ENCODE measurements at places on chromosomes 7 and 10.
A peak's percentile ranks its signal among the peaks of the same experiment; 100 is the strongest.

- peak; percentile 38 for DNase-seq
Observed at GRCh38 chr10:123995461-123996131, 97.8 kb downstream of the CHST15 start.

- no peak for DNase-seq
Observed at GRCh38 chr10:83142074-83142563, 997.2 kb upstream of the GHITM start.

DNA sequence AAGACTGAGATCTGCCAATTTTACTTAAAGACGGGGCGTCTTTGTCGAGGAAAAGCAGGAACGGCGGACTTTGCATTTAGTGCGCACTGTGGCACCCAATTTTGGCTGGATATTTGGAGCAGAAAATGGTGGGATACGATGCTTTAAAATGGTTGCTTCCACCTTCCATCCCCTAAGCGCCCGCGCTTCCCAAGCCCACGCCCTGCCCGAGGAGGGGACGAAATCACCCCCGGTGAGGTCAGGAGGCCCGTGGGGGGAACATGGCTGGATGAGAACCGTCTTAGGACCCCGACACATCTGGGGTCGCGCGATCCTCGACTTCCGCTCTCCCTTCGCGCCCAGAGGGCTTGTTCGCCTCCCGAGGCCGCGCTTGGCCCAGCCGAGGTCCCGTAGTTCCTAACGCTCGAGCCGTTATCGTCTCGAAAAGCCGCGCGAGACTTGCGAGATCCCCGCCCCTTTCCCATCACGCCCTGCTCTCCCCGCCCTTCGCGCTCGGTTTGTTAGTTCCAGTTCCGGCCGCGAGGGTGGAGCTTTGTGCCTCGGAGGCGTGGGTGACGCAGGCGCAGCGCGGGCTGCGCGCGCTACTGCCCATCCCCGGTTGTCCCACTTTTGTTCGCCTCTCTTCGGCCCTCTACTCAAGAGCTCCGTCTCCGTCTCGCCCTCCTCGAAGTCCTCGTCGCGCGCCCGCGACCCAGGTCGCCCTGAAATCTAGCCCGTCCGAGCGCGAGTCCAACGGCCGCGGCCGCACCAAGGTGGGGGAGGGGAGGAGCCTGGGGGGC lies at the start of gene SRRT:
SRRT (plus strand) TSS at position 527 of the 779 bp plus-strand sequence. CDS start 488 bp downstream, outside the sequence.
- peak; percentile 99 for DNase-seq

DNA sequence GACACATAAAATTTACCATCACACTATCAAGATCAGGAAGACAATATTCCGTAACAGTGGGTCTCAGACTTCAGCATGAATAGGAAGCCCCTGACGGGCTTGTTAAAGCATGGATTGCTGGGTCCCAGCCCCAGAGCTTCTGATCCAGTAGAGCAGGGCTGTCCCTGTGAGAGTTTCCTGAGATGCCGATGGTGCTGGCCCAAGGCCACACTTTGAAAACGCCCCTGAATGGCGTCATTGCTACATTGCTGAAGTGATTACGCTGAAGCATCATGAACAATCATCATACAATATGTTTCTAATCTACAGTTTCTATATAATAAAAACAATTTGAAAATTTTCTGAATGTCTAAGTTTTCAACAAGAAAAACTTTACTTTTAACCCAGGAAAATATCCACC lies 38.0 kb upstream of the TMEM72 start:
- no peak for DNase-seq
